ENCODE measurements at places on chromosomes 12 and 14.
A peak's percentile ranks its signal among the peaks of the same experiment; 100 is the strongest.

- no peak for DNase-seq
Measured at GRCh38 chr12:58873496-58873895, 46.8 kb downstream of the LRIG3 start.

GRCh38 chr12:105443802-105444652 is 113.5 kb downstream of the C12orf75 start:
- DNase-seq = no peak

DNA sequence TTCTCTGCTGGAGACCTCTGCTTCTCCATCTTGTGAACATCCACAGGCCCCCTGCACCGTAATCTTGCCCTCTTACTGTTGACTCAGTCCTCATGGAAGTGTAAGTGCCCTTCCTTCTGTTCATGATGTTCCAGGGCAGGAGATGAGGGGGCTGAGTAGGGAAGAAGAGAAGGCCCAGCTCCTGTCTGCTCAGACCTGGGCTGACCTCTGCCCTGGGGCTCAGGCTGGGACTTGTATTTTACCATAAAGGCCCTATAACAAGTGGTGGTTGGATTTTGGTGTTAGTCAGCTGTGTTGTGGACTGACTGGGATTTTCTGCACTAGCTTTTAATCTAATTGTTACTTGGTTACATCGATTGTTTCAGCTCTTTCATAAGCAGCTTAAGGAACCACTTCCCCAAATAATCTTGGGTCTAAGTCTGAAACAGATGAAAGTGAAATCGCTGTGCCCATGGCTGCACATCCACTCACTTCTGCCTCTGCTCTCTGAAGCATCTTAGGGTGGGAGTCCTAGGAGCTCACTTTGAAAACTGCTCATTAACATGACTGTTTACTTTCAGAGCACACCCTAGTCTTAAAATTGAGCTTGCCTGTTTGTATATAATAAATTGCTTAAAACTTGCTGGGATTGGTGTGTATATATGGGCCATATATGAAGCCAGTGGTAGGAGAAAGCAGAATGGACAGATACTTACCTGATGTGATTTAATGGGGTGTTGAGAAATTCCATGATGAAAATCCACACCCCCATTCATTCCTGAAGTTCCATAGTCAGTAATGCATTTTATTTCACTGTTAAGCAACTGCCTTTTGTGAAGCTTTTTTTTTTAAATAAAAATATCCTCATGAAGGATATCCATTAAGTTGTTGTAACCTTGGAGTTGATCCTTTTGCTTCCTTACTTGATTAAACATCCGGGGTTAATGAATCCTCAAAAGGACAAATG is 17.7 kb downstream of the C12orf71 start:
- no peak for DNase-seq

DNA sequence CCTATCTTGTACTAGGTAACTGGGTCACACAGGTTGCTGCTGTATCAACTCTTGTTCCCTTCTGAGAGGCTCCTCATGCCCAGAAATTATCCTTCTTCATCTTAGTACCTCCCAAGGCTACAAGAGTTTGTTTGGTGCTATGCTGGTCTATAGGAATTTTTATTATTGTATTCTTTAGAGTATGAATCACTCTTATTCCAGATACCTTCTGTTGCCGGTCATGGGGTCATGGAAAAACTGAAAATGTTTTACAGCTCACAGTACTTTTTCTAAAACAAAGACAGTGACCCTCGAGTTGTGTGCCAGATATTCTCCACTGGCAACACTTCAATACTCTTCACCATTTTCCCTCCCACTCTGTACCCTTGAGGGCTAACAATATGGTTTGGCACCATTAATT is 1598.0 kb upstream of the TMEM132C start:
- no peak for DNase-seq

GRCh38 chr14:95341564-95341963 is 21.9 kb upstream of the CLMN start:
- DNase-seq = no peak

DNA sequence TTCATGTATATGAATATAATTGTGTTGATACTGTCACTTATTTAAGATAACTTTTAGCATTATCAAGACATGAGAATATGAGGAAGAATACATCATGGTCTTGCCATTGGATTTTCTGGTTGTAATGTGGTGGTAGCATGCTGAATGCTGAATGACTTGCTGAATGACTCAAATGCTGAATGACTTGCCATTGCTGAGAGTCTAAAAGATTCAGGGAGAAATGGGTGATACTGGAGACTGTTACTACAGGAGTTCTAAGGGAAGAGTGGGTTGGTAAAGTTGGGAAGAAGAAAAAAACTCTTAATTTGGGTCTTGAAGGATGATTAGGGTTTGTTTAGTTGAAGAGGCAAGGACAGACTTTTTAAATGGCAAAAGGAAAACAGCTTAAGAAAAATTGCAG is 72.1 kb upstream of the MANSC4 start:
- no peak for DNase-seq

DNA sequence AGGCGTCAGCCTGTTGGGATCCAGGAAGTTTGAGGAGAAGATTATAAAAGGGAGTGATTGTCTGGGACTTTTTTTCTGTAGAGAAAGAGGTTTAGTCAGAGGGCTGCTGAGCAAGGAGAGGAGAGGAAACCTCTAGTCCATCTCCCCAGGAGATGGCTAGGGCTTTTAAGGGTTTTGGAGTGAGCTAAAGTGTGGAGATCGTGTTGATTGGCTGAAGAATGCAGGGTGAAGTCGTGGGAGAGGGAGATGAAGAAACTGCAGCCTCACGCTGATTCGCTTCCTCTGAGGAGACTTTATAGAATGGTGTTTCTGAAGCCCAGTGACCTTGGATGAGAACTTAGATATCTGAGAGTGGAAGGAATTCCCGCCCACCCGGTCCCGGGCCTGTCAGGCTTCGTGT is 193.7 kb upstream of the PWP1 start:
- DNase-seq = no peak

DNA sequence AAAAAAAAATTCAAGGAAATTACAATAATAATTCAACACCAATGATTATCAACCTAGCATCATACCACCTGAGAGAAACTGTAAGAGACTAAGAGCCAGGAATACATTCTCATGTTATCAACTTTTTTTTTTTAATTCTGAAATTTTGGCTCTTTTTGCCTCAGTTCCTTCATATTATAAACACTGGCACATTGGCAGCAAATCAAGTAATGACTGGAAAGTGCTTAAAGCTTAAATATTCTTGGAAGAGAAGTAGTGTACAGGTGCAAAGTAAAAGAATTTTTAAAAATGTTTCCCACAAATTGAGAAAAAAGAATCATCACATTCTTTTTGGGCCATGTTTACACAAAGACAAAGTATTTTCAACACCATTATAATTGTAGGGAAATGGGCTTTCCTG is 296.9 kb upstream of the SOX5 start:
- DNase-seq = no peak

- peak; percentile 50 for DNase-seq
Measured at GRCh38 chr12:119444462-119445044, 110.0 kb downstream of the CCDC60 start.

DNA sequence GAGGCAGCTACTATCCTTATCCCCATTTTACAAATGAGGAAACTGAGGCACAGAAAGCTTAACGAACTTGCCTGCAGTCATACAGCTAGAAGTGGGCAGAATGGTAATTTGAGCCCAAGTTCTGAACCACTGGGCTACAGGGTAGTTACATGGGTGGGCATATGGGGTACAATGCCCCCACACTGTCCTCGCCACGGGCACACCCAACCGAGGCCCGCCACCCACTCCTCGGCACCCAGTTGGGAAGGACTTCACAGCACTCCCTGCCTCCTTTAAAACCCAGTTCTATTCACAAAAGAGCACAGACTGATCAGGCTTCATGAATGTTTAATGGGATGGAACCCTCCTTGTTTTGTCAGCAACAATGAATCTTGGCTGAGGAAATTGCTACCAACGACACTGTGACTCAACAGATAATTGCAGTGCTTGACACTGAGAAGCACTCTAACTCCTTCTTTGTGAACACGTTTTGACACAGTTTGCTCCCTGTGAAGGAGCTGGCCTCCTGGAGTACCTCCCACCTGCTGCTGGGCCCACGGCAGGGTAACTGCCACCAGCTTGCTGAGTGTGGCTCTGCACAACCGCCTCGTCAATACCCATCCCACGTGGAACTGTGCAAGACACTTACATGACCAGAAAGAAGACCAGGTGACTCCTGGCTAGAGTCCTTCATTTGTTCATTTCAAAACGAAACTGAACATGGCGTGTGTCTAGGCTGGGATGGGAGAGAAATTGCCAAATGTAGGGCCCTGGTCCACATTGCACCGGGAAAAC is 63.5 kb downstream of the CLMN start:
- DNase-seq = peak; percentile 34

DNA sequence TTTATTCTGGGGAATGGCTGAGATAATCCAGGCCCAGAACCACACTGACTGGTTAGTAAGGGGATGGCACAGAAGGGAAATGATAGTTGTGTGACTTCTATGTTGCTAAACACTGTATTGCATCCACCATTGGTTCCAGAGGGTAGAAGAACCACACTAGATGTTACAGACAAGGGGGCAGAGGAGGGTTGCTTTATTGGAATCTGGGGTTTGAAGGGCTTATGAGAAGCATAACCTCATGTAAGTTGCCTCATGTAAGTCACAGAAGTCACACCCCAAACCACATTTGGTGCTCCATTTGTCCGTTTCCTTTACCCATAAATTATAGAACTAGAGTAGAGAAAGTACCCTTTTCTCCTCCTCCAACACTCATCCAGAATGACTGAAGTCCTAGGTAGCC is 5.5 kb upstream of the PSMA6 start:
- DNase-seq = no peak

DNA sequence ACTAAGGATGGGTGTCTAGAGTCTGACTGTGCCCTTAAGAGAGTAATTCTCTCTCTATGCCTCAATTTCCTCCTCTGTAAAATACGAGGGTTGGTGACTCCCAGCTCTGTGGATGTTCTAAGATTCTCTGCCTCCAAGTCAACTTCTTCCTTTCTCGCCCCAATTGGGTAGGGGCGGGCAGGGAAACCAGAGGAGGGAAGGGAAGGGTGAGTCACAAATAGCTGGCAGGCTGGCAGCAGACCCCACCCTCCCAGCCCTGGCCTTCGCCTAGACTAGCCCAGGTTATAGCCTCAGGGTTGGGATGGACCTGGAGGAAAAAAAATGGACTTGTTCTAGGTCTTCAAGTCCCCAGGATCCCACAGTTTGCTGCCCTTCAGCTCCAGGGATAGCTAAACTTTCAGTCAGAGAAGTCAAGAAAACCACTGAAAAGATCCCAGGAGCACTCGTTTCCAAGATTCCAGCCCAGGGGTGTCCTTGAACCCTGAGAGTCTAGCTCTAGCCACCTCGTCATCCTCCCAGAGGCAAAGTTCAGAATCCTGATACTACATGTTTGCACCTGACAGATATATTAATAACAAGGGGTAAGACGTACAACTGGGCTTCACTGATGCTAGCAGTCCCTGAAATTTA is 2.3 kb downstream of the DGKA start:
- DNase-seq = no peak

GRCh38 chr14:69712599-69713088 is 54.3 kb upstream of the SRSF5 start:
- peak; percentile 70 for DNase-seq

GRCh38 chr14:85024931-85025330 is 505.0 kb upstream of the FLRT2 start:
- DNase-seq = no peak

- DNase-seq = no peak
Measured at GRCh38 chr12:4312251-4312650, 8.8 kb upstream of the TIGAR start.

- DNase-seq = no peak
Measured at GRCh38 chr12:77940011-77940423, 109.3 kb downstream of the NAV3 start.

DNA sequence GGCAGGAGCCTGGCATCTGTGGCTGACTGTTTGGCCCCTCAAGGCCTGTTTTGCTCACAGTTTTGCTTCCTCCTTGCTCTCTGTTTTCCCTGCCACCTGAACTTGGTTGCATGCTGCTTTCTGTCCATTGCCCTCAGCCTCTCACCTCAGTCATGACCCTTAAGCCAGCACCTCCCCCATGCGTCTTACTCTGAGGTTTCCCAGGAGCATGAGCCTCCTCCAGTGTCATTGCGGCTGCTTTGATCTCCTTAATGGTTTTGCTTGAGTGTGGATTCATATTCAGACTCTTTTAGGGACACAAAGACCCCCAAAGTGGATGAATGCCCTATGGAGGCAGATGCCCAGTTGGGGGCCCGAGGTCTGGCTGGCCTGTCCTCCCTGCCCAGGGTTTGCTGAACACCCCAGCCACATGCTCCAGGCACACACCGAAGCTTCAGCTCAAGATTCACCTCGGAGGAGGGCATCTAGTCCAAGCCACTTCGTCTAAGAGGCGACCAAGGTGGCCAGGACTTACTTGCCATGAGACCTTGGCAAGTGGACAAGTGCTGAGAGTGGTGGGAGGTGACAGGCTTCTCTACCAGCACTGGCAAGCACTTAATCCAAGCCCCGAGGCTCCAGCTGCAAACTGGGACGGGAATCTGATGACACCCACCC is 95.4 kb upstream of the DIO3 start:
- DNase-seq = no peak

DNA sequence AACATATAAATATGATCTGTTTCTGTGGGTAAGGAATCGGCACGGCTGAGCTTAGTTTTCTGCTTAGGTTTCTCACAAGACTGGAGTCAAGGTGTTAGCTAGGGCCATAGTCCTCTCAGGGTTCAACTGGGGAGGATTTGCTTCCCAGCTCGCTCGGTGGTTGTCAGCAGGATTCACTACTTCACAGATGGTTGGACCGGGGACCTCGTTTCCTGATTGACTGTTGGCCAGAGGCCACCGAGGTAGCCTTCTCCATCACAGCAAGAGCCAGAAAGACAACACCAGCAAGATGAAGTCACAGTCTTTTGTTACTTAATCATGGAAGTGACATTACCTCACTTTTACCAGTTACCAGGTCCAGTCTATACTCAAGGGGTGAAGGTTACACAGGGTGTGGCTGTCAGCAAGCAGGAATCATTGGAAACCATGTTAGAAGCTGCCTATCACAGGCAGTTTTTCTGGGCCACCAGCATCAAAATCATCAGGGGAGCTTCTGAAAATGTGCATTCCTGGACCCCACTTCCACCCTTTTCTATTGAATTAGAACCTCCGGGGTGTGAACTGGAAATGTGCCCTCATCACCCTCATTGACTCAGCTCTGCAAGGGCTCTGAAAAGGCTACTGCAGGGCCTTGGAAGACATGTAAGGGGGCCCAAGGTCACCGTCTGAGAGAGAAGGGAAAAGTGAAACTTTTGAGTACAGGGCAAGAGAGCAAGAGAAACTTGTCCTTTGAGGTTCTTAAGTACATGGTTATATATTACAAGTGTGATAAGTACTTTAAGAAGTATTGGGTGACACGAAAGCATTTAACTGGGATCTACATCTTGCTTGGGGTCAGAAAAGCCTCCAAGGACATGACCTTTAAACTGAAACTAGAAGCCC is 10.9 kb downstream of the COPS7A start:
- no peak for DNase-seq

DNA sequence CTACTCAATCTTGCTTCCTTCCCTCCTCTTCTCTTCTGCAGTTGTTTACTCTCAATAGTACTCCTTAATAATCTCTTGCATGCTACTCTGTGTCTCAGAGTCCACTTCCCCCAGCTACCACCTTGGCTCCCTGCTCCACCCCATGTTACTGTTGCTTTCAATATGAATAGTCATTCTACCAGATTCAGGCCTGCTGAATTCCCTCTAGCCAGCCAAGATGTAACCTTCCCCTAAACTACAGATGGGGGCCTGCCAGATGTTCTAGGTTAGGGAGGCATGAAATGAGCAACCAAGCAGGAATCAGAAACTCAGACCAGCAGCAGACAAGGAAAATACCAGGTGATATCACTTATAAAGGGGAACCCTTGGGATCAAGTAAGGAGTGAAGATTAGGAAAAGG is 392.1 kb upstream of the DDHD1 start:
- DNase-seq = no peak

Measured in NCI-H2081 (cell line).